ENCODE measurements at places on chromosomes 4 and X.

GRCh38 chr4:146049802-146050201 is 111.2 kb upstream of the ZNF827 start:
- DNase-seq, result no peak

GRCh38 chr4:100742045-100742444 is 224.2 kb upstream of the EMCN start:
- no peak for DNase-seq

GRCh38 chr4:38749336-38749735 is 33.5 kb downstream of the TLR10 start:
- no peak for DNase-seq

DNA sequence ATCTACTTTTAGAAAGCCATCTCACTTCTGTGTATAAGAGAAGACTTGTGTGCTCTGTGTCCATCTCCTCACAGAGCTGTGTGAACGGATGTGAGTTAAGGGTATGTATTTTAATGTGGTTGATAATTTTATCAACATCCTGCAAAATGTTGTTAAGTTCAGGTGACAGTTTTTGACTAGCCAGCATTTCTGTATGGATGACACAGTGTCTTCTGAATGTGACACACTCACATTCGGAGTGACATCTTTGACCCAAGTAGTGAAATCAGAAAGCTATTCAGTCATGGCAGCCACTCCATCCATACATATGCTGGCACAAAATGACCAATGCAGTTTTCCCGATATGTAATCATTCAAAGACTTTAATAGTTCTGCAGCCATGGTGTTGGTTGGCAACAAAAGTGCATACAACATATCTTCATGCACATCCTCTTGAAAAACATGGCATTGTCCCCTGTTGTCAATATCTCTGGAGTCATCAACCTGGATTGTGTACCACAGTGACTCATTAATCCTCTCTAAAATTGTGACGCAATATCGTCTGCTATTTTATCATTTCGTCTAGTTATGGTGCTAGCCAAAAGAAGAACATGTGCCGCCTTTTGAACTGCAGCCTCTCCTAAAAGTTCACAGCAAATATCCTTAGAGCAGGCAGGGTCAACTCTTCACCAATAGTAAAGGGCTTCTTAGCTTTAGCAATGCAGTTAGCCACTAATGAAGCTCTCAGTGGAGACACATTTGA is 6.8 kb upstream of the FGF2 start:
- no peak for DNase-seq

DNA sequence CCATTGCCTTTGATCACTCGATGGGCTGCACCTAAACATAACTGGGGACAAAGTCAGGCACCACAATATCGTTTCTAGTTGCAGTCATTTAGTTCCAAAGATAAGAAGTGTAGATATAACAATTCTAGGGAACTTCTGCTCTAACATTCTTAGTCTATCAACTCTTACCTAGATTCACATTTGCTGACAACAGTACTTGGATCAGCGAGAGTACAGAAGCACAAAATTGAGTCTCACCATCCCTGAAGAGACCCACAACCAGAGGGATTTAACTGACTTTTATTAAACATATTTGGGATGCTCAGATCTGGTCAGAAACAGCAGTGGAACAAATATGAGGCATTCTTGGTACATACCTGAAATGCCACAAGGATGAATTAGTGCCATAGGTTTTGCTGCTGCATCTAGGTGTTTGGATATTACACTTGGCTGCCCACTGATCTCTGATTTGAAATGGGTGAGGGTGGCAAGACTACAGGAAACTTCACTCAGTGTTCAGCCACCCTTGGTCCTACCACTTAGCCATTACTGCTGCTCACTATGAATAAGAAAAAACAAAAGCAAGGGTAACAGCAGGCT is 28.9 kb upstream of the HUWE1 start:
- no peak for DNase-seq

GRCh38 chr4:128871948-128872347 is 62.4 kb downstream of the JADE1 start:
- no peak for DNase-seq

DNA sequence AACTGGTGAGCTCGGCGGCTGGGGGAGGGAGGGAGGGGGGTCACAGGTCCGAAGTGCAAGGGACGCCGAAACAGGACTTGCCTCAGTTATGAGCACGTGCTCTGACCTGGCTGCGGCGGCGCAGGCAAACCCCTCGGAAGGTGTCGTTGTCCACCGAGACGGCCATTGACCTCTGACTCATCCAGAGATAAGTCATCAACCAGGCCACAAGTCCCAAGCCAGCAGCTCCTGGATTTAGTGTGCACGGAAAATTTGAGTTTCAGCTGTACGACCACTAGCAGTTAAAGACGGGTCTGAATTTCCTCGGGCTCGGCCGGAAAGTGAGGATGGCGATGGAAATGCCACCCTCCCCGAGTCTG is 674 bp downstream of the SH3D19 start:
- no peak for DNase-seq
